ENCODE measurements at places on chromosomes 16 and 17. TPM values are rescaled to one million over a fixed set of nuclear protein-coding genes. Genes with fewer than 3 reads are reported as not detected.

GRCh38 chr16:56629531-56629930 is 2.9 kb upstream of the MT1M start:
- H3K27ac ChIP-seq = no peak overlapping the region
- H3K27me3 ChIP-seq = peaks cover 58% of the 10 kb centered on the region
- H3K36me3 ChIP-seq = no peaks in the 10 kb centered on the region

DNA sequence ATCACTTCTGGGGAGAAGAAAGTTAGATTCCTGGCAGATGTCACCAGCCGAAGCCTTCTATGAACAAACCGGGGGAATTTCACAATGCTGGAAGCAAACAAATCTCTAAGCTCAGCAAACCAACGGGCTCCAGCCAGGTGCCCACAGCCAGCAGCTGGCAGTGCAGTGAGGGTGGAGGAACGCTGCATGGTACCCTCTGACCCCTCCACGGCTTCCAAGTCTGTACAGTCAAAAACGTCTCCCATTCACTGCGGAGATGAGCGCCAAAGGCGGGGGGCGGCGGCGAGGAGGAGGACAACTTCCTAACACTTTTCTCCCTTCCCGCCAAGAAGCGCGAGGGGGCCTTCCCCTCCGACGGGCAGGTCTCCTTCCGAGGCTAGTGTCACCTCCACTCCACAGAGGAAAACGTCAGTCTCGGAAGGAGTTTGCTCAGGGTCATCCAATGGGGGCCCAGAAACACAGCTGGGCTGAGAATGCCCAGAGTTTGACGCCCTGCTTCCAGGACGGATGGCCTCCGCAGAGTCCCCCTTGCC is 924 bp downstream of the ZNF598 start:
- peak overlapping the region; percentile 77 for H3K27ac ChIP-seq
- H3K36me3 ChIP-seq = peaks cover 15% of the 10 kb centered on the region
- H3K4me1 ChIP-seq = peaks cover 41% of the 10 kb centered on the region
- H3K27me3 ChIP-seq = no peaks in the 10 kb centered on the region

GRCh38 chr16:29743827-29744531 is 1.8 kb downstream of the C16orf54 start:
- DNase-seq = peak; percentile 59
- H3K4me1 ChIP-seq = peaks cover 76% of the 10 kb centered on the region
- H3K4me3 ChIP-seq = peak overlapping the region; percentile 97
- no peaks in the 10 kb centered on the region for H3K27me3 ChIP-seq
- H3K27ac ChIP-seq = peak overlapping the region; percentile 82

DNA sequence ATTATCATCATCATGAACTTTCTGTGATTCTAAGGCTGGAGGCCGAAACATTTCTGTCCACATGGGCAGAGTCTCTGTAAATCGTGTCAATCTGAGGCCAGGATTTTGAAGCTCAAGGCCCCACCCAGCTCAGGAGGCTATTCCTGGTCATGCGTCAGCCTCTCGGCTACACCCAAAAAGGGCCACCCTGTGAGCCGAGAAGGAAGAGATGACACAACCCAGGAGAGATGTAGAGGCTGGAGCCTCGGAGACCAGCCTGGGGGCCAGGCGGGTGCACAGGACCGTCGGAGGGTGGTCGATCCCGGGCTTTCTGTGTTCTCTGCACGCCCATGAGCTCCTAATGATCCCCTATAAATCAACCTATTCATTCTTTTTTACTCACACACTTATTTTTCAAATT is 1.1 kb upstream of the CACNG1 start:
- DNase-seq = no peak
- peaks cover 2% of the 10 kb centered on the region for H3K36me3 ChIP-seq
- no peaks in the 10 kb centered on the region for H3K27me3 ChIP-seq
- H3K4me3 ChIP-seq = no peak overlapping the region
- no peak overlapping the region for H3K27ac ChIP-seq
- no peaks in the 10 kb centered on the region for H3K4me1 ChIP-seq

- no peak overlapping the region for H3K27ac ChIP-seq
- DNase-seq = no peak
- peaks cover 34% of the 10 kb centered on the region for H3K27me3 ChIP-seq
- no peak overlapping the region for H3K4me3 ChIP-seq
These were observed 10.0 kb downstream of the ALOX15 start for GRCh38 chr17:4631431-4631830.

DNA sequence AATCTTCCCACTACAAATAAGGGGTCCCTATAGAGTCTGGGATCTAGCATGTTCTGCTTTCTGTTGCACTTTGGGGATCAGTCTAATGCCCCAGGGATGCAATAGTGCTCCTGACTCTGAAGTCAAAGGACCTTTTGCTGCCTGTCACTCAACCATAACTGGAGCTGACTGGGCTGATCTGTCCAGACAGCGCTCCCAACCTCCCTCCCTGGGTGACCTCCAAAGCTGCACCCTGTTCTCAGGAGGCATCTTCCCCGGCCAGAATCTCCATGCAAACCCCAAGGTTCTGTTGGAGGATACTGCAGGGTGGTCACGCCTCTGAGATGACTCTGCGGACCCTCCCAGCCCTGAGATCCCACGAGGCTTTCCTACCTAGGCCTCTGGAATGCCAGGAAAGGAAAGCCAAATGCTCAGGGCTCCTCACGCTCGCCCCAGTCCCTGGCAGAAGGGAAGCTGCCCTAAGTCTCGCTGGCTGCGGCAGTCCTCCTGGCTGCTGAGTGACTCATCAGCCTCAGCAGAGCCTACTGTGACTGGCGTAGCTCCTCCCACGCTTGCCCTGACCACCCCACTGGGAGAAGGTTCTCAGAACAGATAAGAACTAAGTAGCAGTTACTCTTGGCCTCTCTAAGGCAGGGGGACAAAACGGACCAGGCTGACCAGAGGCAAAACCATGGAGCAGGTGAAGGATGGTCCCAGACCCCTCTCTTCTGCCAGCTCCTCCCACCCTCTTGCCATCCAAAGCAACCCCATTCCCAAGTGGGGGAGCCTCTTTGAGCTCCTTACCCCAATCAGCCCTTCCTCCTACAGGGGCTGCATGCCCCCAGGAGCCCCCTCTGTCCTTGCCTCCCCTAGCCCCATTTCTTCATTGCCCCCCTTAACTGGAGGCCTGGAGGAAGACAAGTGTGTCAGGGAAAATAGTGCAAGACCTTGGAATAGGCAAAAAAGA is 124.1 kb upstream of the TNRC6C start:
- peaks cover 59% of the 10 kb centered on the region for H3K4me1 ChIP-seq
- H3K27ac ChIP-seq = peak overlapping the region; percentile 43
- no peak overlapping the region for H3K4me3 ChIP-seq
- no peaks in the 10 kb centered on the region for H3K36me3 ChIP-seq
- peak; percentile 89 for DNase-seq

GRCh38 chr16:57372372-57373116 is at the start of gene CX3CL1:
TSS of gene CX3CL1 (plus strand) at chr16:57372490. CDS start at chr16:57372569, 79 bp downstream.
- no peaks in the 10 kb centered on the region for H3K36me3 ChIP-seq
- H3K4me3 ChIP-seq = no peak within 1 kb of the TSS
- peaks cover 5% of the 10 kb centered on the region for H3K27me3 ChIP-seq
- no peak for DNase-seq

Gene ORMDL3
- total RNA-seq = 53.7 TPM

DNA sequence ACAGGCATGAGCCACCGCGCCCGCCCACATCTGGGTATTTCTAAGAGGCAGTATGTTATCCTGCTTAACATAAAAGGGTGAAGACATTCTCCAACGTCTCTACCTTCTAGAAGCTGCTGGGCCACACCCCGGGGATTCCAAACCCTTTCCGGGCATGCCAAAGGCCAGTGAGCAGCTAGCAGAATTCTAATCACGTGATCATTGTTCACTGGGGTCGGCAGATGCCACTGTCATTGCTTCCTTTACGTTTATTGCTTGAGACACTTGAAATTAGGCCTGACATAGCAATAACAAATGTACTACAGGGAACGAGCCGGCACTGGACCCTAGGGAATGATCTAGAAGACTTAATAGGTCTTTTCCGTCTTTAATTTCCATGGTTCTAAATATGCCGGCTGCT is 141.2 kb upstream of the ZFHX3 start:
- no peaks in the 10 kb centered on the region for H3K27me3 ChIP-seq
- no peaks in the 10 kb centered on the region for H3K36me3 ChIP-seq
- H3K4me1 ChIP-seq = no peaks in the 10 kb centered on the region
- no peak for DNase-seq
- H3K4me3 ChIP-seq = no peak overlapping the region
- H3K27ac ChIP-seq = no peak overlapping the region

DNA sequence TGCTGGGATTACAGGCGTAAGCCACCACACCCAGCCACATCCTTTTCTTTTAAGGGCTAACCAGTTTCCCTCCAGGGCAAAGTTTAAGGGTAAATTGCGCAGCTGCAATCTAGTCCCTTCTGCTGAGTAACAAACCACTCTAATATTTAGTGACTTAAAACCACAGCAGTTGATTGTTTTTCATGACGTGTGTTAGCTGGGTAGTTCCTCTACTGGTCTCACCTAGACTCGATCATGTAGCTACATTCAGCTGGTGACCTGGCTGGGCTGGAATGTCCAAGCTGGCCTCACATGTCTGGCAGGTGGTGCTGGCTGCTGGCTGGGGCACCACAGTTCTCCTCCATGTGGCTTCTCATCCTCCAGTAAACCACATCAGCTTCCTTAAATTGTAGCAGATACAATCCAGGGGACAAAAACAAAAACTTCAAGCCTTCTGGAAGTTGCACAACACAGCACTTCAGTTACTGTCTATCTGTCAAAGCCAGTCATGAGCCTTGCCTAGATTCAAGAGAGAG is 75.5 kb downstream of the GPRC5B start:
- peaks cover 9% of the 10 kb centered on the region for H3K4me1 ChIP-seq
- no peak for DNase-seq
- H3K27ac ChIP-seq = no peak overlapping the region
- H3K36me3 ChIP-seq = no peaks in the 10 kb centered on the region
- no peak overlapping the region for H3K4me3 ChIP-seq

DNA sequence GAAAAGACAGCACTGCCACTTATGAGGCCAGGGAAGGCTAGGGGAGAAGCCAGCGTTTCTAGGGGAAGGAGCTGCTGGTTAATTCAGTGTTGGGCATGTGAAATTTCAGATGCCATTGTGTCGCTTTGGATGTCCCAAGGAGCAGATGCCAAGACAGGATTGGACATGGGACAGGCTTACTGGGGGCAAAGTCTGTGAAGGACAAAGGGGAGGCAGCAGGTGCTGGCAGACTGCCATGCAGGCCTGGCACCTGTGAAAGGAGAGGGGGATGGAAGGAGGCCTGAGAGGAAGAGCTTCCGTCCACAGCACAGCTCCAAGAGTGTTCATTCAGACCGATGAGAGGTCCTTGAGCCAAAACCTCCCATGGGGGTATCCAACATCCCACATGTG is 255.5 kb upstream of the RPL38 start:
- no peak overlapping the region for H3K27ac ChIP-seq
- peaks cover 6% of the 10 kb centered on the region for H3K27me3 ChIP-seq
- DNase-seq = no peak
- peaks cover 3% of the 10 kb centered on the region for H3K4me1 ChIP-seq

GRCh38 chr17:56699186-56699894 is 105.8 kb downstream of the NOG start:
- H3K27me3 ChIP-seq = peaks cover 2% of the 10 kb centered on the region
- H3K36me3 ChIP-seq = no peaks in the 10 kb centered on the region
- no peak overlapping the region for H3K27ac ChIP-seq
- H3K4me1 ChIP-seq = no peaks in the 10 kb centered on the region
- no peak overlapping the region for H3K4me3 ChIP-seq
- no peak for DNase-seq

Gene RPL19
- 2,624 TPM for total RNA-seq

- peaks cover 25% of the 10 kb centered on the region for H3K4me1 ChIP-seq
- H3K4me3 ChIP-seq = no peak overlapping the region
- DNase-seq = no peak
- H3K27ac ChIP-seq = no peak overlapping the region
- peaks cover 4% of the 10 kb centered on the region for H3K36me3 ChIP-seq
These were observed 414.8 kb downstream of the MAF start for GRCh38 chr16:79185711-79186110.

- peak; percentile 81 for DNase-seq
- no peaks in the 10 kb centered on the region for H3K36me3 ChIP-seq
- peaks cover 16% of the 10 kb centered on the region for H3K27me3 ChIP-seq
These were observed 5.2 kb upstream of the GRIN2C start for GRCh38 chr17:74864866-74865395.

DNA sequence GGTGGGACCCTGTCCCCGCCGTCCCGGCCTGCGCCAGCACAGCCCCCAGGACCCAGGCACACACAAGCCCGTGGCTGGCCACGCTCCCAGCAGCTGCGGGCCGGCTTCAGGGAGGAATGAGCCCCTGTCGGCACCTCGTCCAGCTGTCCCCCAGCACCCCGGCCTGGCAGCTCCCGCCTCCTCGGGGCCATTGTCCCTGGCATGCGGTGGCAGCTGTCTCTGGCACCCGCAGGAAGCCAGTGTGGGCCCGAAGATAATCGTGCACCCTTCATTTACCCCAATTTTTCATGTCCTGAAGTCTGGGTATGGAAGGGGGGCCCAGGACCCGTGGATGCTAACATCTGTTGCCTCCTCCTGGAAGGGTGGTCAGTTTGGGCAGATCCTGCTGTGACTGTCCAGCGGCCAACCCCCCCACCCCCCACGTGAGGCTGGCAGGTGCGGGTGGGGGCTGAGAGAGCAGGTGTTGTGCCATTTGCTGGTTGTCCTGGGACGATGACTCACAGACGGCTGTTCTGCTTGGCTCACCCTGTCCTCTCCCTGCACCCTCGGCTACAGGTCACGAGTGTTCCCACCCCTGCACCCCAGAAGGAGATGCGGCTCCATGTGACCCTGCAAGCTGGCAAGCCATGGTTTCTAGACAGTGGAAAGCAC is 4.0 kb upstream of the LMF1 start:
- peaks cover 8% of the 10 kb centered on the region for H3K4me1 ChIP-seq
- H3K36me3 ChIP-seq = no peaks in the 10 kb centered on the region
- no peak overlapping the region for H3K4me3 ChIP-seq
- no peak overlapping the region for H3K27ac ChIP-seq
- DNase-seq = no peak

GRCh38 chr16:26413780-26414179 is 652.9 kb upstream of the C16orf82 start:
- H3K36me3 ChIP-seq = no peaks in the 10 kb centered on the region
- no peaks in the 10 kb centered on the region for H3K4me1 ChIP-seq
- no peak overlapping the region for H3K4me3 ChIP-seq
- peaks cover 8% of the 10 kb centered on the region for H3K27me3 ChIP-seq

GRCh38 chr17:79627766-79628690 is 17.2 kb upstream of the RBFOX3 start:
- no peak overlapping the region for H3K4me3 ChIP-seq
- peaks cover 22% of the 10 kb centered on the region for H3K27me3 ChIP-seq

DNA sequence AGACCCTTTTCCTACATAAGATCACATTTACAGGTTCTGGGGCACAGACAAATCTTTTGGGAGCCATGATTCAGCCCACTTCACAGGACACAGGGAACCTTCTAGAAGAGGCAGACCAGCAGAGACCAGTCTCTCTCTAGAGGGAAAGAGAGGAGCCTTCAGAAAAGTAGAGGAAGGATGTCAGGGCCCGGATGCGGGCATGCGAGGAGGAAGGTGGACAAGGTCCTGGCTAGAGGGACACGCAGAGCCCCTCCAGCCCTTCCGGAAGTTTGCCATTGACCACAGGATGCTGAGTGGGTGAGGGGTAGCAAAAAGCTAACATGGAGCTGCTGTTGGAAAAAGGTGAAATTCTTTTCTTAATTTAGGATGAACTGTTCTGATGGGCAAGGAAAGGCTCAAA is 55.8 kb upstream of the MEAK7 start:
- no peak for DNase-seq
- H3K27me3 ChIP-seq = no peaks in the 10 kb centered on the region
- H3K27ac ChIP-seq = no peak overlapping the region
- peaks cover 6% of the 10 kb centered on the region for H3K4me1 ChIP-seq
- no peak overlapping the region for H3K4me3 ChIP-seq
- H3K36me3 ChIP-seq = peaks cover 16% of the 10 kb centered on the region
